ENCODE measurements at places on chromosomes 6 and 20.
A peak's percentile ranks its signal among the peaks of the same experiment; 100 is the strongest.

DNA sequence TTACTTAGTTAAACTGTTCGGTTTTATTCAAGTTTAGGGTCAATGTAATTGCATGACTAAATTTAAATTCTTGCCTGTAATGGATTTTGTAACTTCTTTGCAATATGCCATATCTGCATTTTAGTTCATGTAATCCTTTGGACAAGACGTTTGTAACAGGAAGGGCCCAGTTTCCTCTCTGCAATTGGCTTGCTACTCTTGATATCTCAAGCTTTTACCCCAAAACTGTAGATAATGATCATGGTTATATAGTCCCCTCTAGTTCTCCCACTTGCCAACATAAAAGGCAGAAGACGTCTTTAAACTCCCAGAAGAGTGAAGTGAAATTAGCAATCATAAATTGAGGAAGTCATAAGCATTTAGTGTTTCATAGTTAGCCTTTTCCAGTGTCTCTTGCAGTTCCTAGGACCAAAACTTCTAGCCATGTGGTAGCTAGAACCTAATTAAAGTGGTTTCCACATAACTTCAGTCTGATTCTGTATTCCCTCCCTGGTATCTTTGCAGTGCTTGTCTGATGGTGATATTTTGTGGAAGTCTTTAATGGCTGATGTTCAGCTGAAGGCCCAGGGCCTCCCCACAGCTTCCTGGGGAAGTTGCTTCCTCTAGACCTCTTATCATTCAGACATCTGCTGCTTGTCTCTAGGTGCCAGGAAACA is 117.8 kb upstream of the SUPT3H start:
- no peak for DNase-seq

- DNase-seq: no peak
Measured at GRCh38 chr20:9409352-9409751, 105.0 kb upstream of the LAMP5 start.

DNA sequence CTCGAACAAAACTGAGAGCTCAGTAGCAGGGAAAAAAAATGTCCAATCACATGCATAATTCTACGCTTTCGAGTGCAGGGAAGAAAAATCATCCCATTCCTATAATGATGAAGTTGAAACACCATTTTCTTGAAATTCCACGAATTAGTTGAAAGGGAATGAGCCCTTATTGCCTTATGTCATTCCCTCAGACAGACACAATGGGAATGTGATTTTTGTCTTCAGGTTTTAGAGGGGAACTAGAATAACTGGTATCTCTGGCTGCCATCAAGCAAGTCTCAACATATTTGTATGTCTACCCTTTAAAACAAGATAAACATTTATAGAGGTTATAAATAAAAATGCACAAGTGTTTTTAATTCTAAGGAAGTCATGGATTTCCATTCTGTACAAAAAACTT is 87.9 kb downstream of the KIF13A start:
- no peak for DNase-seq

DNA sequence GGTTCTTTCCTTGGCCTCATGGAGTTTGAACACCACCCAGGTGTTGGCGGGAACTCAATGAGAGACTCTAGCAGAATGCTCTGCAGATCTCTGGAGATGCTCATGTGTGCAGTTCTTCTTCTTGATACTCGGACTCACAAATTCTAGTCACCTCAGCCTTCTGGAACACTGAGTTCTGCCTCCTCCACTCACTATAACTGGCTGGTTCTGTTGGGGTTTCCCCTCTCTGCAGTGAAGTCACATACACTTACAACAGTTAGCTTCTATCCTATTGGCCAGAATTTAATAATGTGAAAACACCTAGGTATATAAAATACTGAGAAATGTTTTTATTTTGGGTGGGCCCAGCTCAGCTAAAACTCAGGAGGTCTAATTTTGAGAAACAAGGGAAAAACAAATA is 109.6 kb upstream of the HIVEP1 start:
- no peak for DNase-seq

- no peak for DNase-seq
Measured at GRCh38 chr6:119322034-119322433, 27.5 kb downstream of the MAN1A1 start.

- no peak for DNase-seq
Measured at GRCh38 chr6:170288091-170288631, 2.7 kb downstream of the DLL1 start.

- no peak for DNase-seq
Measured at GRCh38 chr6:109466212-109466923, 10.8 kb upstream of the MICAL1 start.

DNA sequence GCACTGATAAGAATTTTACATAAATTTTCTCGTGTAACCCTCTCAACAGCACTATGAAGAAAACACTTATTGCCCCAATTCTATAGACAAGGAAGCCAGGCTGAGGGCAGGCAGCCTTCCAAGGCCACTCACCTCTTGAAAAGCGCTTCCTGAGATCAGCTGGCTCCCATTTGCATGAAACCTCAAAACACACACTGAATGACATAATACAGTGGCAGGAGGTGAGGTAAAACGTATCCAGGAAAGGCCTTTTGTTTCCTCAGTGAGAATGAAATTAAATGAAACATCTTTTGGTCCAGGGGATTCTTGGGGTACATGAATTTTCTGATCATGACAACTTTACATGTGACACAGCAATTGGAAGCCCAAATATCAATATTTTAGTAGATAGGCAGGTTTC is 112.5 kb downstream of the WDR27 start:
- peak; percentile 77 for DNase-seq

DNA sequence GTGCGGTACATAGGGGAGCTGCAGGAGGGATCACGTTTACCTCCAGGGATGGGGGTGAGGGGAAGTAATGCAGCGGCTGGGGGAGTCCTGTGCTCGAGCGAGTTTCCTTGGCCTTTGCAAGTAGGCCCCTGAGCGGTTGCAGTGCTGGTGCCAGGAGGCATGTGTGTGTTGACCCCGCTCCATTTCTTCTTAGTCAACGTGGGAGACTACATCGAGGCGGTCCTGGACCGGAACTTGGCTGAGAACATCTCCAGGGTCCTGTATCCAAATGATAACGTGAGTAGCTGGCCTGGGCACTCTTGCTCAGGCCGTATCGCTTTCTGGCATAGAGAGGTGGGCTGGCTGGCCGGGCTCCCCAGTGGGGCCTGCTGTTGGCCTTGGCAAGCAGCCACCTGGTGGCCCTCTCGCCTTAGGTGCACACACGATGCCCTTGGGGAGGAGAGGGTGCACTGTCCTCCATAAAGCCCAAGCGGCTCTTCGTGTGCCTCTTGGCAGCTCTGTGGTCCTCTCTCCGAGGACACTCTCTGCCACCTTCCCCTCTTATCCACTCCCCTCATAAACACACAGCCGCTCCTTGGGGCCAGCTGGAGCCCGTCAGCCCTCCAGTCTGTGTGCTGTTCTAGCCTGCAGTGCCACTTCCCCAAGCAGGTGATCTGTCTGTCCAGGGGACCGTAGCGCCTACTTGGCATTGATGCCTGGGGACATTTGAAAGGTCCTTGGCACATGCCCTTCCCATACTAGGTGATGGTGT is 29.3 kb downstream of the PYGB start:
- no peak for DNase-seq

GRCh38 chr6:35061102-35061615 is 80.0 kb downstream of the TCP11 start:
- no peak for DNase-seq

DNA sequence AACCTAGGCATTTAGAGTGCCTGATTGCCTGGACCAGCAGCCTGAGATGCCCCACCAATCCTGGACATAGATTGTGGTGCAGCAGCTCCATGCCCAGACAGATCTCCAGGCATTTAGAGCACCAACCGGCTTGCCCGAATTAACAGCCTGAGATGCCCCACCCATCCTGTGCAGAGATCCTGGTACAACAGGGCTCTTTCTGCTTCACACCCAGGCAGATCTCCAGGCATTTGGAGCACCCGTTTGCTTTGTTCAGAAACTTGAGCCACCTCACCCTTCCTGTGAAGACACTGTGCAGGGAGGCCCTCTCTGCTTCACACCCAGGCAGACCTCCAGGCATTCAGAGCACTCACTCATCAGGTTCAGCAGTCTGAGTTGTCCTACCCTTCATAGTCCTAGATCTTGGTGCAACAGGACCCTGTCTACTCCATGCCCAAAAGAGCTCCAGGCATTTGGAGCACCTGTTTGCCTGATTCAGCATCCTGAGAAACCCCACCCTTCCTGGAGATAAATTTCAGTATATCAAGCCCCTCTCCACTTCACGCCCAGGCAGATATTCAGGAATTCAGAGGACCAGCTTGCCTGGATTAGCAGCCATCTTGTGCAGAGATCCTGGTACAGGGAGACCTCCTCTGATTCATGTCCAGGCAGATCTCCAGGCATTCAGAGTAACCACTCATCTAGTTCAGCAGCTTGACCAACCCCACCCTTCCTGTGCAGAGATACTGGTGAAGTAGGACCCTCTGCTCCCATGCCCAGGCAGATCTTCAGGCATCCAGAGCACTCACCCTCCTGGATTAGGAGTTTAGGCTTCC is 189.2 kb upstream of the FERMT1 start:
- DNase-seq: peak; percentile 31

- peak; percentile 52 for DNase-seq
Measured at GRCh38 chr6:12538881-12539357, 177.6 kb upstream of the PHACTR1 start.

GRCh38 chr20:2140561-2140960 is 38.9 kb downstream of the STK35 start:
- no peak for DNase-seq

- DNase-seq: no peak
Measured at GRCh38 chr6:11705483-11705882, 73.1 kb downstream of the ADTRP start.

GRCh38 chr20:1711266-1711665 is 53.7 kb upstream of the SIRPG start:
- DNase-seq: no peak

DNA sequence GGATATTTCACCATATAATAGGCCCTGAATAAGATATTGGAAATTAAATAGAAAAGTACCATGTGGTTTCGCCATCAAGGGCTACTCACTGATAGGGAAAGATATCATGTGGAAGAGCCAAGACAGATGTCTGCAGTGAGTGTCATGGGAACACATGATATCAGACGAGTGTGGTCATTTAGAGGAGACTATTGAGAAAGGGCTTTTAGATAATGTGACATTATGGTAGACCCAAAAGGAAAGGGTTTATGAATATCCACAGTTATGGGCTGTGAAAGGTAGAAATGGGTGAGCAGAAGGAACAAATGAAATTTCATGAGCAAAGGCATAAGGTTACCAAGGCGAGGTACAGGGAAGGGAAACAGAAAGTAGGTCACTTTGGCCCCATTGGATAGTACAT is 182.3 kb upstream of the PRSS16 start:
- no peak for DNase-seq
